ENCODE measurements at places on chromosomes 2 and 18. TPM values are rescaled to one million over a fixed set of nuclear protein-coding genes. Genes with fewer than 3 reads are reported as not detected.

DNA sequence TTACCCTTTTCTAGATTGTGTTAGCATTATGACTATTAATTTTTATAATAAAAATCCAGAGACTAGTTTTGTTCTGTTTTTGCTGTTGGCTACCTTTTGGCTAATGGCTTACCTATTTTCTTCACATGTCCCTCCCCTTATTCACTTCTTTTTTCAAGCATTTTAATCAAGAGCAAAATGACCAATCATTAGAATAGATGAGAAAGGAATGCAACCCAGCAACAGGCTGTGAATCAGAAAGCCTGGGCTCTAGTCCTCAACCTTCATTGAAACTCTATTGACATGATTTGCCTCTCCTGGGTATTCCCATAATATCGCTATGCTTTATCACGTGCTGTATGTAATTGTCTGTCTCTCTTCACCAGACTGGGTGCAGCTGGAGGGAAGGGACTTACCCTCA is 370.1 kb downstream of the IRS1 start:
- no peak for DNase-seq

- no peak for DNase-seq
Measured at GRCh38 chr2:165432234-165432966, 37.1 kb upstream of the CSRNP3 start.

Gene BUB1
- 56.1 TPM for total RNA-seq

Gene ANKRD30BL
- not detected for total RNA-seq

Gene IWS1
- total RNA-seq, result 57.6 TPM

GRCh38 chr2:15302154-15302553 is 259.0 kb downstream of the NBAS start:
- DNase-seq, result no peak

DNA sequence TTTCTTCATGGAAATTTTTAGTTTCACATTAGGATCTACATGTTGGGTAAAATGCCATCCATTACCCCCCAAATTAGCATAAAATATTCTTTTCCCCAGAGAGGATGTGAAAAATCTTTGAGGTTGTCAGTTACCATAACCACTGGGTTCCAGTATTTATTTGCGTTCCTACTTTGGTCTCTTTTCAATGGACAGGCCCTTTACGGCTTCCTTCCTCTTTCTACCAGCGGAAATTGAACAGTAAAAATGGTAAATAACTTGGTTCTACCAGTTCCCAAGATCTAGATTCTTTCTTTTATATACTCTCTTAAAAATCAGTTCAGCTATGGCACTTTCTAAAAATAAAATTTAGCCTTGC is 169.2 kb upstream of the APCDD1 start:
- DNase-seq, result no peak

- DNase-seq, result no peak
Measured at GRCh38 chr2:66437691-66438497, 3.0 kb downstream of the MEIS1 start.

Gene DNER
- total RNA-seq, result not detected

Gene EIF2AK3
- 28.7 TPM for total RNA-seq

Gene GTF2A1L
- 0.39 TPM for total RNA-seq

Gene ZNF512
- total RNA-seq, result 24.6 TPM

DNA sequence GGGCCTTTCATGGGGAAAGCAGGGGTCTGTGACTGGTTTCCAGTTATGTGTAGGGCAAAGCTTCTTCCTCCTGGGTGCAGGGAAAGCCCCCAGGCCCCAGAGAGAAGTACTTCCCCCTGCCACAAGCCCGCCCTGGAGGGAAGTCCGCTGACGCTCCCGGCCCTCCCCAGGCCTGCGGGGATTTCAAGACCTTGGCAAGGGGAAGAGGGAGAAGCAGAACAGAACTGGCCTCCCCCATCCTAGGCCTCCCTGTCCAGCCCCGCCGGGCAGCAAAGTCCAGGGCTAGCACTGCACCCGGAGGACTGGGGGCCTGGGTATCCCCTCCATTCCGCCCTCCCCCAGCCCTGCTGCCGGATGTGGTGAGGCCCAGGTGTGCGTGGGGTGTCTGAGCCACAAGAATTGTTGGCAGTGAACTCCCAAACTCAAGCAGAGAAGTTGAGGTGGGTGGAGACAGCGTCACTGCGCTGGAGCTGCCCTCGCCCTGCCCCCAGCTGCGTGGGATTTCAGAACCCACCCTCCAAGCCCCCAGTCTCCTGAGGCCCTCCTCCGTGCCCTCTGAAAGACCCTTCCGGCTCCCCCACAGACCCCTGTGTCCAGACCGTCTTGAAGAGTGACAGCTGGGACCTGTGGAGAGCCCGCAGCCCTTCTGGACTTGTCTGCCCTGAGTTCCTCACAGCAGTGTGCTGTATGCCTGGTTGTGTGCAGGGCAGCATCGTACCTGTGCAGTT is 1.1 kb upstream of the DUSP2 start:
- peak; percentile 83 for DNase-seq

DNA sequence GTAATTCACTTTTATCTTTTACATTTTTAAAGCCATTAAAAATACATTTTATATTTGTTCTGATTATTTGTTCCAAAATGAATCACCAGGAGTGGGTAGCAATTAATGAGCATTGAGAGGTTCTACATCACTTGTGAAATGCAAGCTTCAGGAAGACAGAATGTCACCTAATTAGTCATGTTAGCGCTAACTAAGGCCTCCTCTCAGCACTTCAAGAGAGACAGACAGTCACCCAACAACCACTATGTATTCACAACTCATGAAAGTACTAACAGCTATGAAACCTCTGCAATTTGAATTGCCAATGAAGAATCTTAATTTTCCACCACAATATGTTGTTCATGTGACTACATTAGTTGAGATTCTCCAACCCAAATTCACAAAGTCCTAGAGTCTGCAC is 611.0 kb downstream of the KCNJ3 start:
- DNase-seq, result no peak

Gene GALM
- 78.4 TPM for total RNA-seq

- DNase-seq, result no peak
Measured at GRCh38 chr2:217834057-217834620, 168.7 kb downstream of the TNS1 start.

Gene GKN2
- not detected for total RNA-seq

GRCh38 chr2:203195331-203196036 is 43.3 kb upstream of the CYP20A1 start:
- DNase-seq, result no peak

Gene MPPE1
- 47.4 TPM for total RNA-seq

DNA sequence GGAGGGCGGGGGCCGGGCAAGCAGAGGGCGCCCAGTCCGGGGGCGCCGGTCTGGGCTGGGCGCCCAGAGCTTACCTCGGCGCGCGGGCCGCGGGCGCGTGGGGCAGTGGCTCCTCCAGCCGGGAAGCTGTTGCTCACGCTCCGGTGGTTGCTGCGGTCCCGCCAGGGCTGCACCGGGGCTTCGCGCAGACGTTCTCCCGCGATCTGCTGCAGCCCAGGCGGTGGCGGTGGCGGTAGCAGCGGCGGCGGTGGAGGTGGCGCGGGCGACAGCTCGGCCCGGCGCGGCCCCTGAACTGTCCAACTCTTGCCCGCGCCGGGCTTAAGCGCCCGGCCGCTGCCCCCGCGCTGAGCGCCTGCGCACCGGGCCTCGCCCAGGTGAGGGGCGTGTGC is 391 bp downstream of the ZNF385B start:
- DNase-seq, result no peak

Gene ABCB11
- not detected for total RNA-seq

- DNase-seq, result no peak
Measured at GRCh38 chr2:221973902-221974301, 324.9 kb downstream of the PAX3 start.

Gene PSMA8
- 0.44 TPM for total RNA-seq

GRCh38 chr2:10080536-10081304 is 509 bp upstream of the CYS1 start:
- no peak for DNase-seq

Gene MATN3
- total RNA-seq, result not detected

- no peak for DNase-seq
Measured at GRCh38 chr18:62928326-62928725, 213.0 kb downstream of the PHLPP1 start.

DNA sequence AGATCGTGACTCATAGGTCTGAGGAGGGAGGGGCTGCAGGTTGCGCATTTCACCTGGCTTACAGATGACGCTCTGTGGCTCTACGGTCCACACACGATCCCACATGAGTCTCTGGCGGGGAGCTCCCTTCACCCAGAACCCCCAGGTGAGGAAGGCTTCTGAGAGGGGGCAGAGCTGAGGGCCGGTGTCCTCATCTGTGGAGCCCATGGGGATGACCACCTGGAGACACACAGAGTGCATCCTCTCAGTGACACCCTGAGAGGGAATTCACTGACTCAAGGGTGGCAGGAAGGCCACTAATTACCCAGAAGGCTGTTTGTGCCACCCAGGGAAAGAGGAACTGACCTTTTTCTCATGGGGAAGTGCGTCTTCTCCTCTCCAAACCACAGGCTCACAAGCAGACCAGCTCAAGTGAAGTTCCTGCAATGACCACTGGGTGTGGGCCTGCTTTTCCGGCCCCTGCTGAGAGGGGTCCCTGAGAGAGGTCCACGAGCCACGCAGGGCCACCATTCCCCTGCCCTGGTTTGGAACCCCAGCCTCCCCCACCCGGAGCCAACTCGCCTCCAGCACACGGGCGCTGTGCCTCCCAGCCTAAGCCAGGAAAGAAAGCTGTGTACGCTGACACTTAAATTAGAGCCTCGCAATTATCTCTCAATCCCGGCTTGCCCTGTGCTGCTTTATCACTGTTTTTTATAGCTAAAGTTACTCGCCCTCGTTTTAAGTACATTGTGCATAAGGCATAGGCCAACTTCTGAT is 114.1 kb downstream of the BCL11A start:
- no peak for DNase-seq

- no peak for DNase-seq
Measured at GRCh38 chr2:163717993-163718680, 17.7 kb downstream of the FIGN start.

Gene PSTPIP2
- total RNA-seq, result 23.6 TPM

DNA sequence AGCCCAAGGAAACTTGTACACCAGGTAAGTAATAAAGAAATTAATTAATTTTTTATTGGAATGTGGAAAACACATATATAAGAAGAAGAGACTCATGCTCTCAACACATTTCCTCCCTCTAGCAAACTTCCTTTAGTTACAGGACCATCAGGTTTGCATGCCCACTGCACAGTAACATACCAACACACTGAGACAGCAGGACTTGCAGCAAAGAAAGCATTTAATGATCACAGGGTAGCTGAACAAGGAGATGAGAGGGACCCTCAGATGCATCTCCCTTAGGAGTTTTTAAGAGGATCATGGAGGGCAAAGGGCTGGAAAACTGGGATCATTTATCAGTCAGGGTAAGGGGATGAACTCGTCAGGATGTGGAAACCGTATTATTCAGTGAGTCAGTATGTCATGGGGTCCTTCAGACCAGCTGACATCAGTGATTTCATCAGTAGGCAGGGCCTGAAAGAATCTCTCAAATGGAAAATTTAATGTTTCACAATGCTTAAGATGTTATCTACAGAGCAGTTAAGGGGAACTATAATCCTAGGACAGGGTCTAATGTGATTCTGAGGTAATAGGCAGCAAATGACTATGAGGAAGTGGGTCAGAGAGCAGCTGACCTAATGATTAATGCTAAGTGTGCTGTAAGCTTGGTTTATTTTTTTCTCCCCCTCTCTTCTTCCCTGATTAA is 193.8 kb upstream of the RND3 start:
- no peak for DNase-seq

Gene DLX2
- total RNA-seq, result 0.20 TPM

DNA sequence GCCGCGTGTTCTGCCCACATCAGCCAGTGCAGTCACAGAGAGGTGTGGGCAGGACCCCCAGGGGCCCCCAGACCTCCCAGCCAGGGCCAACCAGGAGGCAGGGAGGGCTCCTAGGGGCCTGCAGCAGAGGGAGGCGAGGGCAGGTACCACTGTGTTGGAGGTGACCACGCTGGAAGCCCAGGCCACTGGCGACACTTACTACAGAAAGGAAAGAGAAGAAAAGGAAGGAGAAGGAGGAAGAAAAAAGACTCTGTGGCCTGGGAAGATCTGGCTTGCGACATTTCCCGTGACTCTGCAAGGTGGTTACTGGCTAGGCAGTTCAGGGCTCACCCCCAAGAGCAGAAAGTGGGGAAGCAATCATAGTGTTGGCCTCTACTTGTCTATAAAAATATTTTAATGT is 98.1 kb upstream of the BCL2L11 start:
- no peak for DNase-seq

GRCh38 chr2:22756276-22757043 is 628.5 kb upstream of the KLHL29 start:
- DNase-seq, result no peak

All from activated T-helper 1 cell treated with anti-CD3 and anti-CD28 coated beads, Interleukin-12 subunit alpha, Interleukin-12 subunit beta, Interleukin-2, Interleukin-4 antibody, amounts not matched to agents 30 ng/mL and 10 ng/mL and 1 ng/mL, durations not matched to agents 14 hours and 24 hours and 36 hours (primary cell).